ENCODE measurements at places on chromosomes 5 and 9.

DNA sequence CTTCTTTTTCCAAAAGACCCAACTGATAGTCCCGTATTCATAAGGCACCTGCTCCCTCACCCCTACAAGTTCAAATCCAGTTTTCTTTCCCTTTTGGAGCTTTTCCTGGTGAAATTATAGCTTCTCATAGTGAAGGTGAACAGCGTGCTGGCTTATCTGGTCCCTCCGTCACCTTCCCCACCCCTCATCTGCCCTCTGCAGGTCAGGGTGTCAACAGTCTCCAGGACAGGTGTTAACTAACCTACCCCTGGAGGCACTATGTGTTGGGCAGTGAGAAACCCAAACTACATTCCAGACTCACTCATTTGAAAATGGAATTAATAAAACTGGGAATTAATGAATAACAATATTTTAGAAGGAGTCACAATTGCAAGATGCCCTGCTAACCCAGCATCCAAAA is 109.0 kb upstream of the TAS2R1 start:
- no peak for DNase-seq

DNA sequence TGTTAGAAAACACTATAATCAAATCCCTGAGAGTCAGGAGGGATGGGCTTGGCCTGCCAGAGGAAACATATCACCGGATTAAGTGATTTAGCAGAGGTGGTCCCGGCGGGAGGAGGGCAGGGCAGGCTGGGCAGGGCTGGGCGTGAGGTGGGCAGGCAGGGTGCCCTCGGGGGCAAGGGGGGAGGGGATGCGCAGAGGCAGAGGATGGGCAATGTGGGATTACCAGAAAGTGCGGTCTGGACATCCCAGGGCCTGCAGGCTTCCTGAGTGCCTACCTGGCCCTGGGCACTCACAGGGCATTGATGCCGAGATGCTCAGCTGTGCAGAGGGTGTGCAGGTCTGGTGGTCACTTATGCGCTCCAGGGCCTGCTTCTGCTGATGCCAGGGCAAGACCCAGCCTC is 115.2 kb downstream of the ADAMTS2 start:
- no peak for DNase-seq

DNA sequence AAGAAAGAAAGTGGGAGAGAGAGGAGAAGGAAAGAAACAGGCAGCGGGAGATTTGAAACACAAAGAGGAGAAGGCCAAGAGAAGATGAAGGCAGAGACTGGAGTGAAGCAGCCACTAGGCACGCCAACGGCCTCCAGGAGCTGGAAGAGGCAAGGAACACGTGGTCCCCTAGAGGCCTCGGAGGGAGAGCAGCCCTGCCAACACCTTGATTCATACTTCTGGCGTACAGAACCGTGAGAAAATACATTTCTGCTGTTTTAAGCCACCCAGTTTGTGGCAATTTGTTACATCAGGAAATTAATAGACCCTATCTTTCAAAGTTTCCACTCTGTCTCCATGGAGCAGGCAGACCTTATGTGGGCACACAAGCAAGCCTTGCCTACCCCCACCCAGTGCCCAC is 133.4 kb downstream of the ACTL7B start:
- no peak for DNase-seq

GRCh38 chr5:87069974-87070608 is 197.6 kb upstream of the RASA1 start:
- DNase-seq = no peak

DNA sequence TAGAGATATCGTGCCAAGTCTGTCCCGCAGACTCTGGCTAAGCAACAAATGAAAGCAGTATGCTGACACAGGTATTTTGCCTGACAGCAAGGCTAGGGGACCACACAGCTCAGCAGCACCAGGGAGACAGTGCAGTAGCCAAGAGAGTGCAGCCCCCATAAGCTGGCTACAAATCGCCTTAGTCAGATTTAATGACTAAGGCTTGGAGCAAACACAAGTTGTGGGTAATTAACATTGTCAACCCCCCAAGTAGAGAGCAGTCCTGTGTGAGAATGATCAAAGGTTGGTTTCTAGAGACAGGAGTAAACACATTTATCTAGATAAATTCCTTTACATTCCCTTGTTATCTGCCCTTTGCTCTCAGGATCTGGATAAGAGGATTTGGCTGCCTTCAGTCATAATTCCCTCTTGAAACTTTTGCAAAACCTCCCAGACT is 1434.5 kb upstream of the CDH6 start:
- no peak for DNase-seq

- DNase-seq = no peak
Observed at GRCh38 chr5:65305913-65306312, 175.8 kb downstream of the ADAMTS6 start.

- DNase-seq = peak; percentile 65
Observed at GRCh38 chr9:100098046-100098886, 534 bp downstream of the ERP44 start.

GRCh38 chr5:61758711-61759110 is 426.7 kb downstream of the ZSWIM6 start:
- peak; percentile 32 for DNase-seq

- no peak for DNase-seq
Observed at GRCh38 chr5:129244478-129244877, 149.9 kb downstream of the ISOC1 start.
